GM23248 (cell line): ENCODE measurements at places on chromosomes 1 and 21. TPM values are rescaled to one million over a fixed set of nuclear protein-coding genes. Genes with fewer than 3 reads are reported as not detected.

Gene MANEAL
- total RNA-seq: 0.65 and 1.8 TPM in 2 replicates

Gene KRTAP10-3
- not detected in 2 replicates for total RNA-seq

Gene C1QC
- total RNA-seq: not detected in 2 replicates

Gene NUP210L
- total RNA-seq: 0.11 TPM in 1 of 2 replicates, not detected in the other

Gene AMY1B
- total RNA-seq: not detected in 2 replicates

DNA sequence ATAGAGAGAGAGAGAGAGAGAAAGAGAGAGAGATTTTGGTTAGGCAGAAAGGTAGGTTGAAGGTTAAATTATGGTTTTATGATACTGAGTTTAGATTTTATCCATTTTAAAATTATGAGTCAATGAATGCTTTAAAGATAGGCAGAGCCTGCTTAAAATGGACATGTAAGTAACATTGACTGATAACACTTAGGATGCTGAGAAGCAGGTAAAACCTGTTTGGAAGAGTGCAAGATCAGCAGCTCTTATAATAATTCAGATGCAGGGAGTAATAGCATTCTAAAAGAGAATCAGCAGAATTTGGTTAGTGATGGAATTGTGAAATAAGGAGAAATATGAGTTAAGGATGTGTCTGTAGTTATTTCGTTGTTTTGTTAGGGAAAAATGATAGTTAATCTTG is 446.6 kb downstream of the PLA2G4A start:
- no peak for DNase-seq

- no peak for DNase-seq
Measured at GRCh38 chr1:245051349-245052221, 103.2 kb upstream of the KIF26B start.

DNA sequence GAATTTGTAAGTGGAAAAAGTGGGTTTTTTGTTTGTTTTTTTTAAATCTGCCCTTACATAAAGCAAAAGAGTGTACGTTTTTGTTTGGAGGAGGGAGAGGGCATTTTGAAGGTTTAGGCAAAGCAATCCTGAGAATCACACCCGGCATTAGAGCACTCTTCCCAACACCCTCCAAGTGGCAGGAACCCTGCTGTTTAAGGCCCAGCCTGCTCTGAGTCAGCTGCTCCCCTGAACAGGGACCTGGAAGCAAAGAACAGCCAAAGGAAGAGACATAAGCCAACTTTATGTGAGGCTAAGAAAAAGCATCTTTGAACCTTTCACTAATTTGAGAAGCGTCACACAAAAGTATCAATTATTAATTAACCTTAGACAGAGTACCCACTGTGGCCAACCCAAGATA is 16.9 kb downstream of the MTFR1L start:
- peak; percentile 20 for DNase-seq

DNA sequence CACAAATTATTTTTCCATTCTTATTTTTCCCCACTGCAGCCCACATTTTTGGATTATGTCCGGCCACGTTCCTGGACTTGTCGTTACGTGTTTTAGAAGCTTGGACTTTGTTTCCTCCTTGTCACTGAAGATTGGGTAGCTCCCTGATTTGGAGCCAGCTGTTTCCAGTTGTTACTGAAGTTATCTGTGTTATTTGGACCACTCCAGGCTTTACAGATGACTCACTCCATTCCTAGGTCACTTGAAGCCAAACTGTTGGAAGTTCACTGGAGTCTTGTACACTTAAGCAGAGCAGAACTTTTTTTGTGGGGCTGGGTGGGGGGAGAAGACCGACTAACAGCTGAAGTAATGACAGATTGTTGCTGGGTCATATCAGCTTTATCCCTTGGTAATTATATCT is 12.2 kb upstream of the AXDND1 start:
- DNase-seq: peak; percentile 61

GRCh38 chr1:22168412-22168973 is 25.6 kb upstream of the WNT4 start:
- DNase-seq: no peak

DNA sequence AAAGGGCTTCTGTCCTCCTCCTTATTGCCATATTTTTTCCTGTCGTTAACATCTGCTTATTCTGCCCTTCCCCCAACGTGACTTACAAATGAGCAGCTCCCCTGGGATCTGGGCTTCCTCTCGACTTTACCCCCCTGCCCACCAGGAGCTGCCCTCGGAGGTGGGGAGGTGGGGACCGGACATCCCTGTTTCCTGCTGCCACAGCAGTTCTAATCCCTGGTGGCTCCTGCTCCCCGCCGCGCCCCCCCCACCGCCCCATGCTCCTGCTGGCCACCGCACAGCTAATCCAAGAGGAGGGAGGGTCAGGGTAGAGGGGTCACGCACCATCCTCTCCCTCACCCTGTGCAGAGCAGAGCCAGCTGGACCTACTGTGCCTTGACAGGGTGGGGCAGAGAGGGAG is 4.4 kb upstream of the SLC27A3 start:
- no peak for DNase-seq
